ENCODE measurements at places on chromosomes 13 and 19.

- DNase-seq, result no peak
Measured at GRCh38 chr19:52007451-52007805, 583 bp downstream of the ZNF615 start.

DNA sequence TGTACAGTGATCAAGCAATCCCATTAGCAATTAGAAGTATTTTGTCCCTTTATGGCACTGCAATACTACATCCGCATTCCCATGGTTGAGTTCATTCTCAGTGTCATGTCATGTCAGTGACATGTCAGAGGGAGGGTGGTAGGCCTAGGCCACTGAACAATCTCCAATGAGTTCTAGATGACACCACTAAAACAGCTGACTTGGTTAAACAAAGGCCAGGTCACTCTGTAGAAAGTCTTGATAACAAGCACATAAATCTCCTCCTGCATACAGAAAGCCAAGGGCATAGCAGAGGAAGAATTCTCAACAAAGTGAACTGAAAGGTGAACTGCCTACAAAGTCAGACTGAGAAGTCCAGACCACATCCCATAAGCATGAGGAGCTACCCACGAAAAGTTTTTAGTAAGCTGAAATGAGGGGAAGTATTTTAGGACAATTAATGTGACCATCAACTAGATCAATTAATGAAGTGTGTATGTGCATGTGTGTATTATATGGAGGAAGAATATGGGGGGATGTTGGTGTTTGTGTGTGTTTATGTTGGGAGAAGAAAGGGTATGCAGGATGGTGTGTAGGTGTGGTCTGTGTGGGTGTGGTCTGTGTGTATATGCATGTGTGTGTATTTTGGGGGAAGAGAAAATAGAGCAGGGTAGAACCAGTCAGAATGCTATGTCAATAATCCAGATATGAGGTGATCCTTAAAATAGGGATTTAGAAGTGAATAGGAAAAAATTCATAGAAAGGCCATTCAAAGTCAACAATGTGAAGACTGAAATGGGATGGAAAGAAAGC lies 67.7 kb downstream of the TBC1D4 start:
- DNase-seq, result no peak

GRCh38 chr13:98813993-98814392 lies 61.5 kb upstream of the SLC15A1 start:
- no peak for DNase-seq

DNA sequence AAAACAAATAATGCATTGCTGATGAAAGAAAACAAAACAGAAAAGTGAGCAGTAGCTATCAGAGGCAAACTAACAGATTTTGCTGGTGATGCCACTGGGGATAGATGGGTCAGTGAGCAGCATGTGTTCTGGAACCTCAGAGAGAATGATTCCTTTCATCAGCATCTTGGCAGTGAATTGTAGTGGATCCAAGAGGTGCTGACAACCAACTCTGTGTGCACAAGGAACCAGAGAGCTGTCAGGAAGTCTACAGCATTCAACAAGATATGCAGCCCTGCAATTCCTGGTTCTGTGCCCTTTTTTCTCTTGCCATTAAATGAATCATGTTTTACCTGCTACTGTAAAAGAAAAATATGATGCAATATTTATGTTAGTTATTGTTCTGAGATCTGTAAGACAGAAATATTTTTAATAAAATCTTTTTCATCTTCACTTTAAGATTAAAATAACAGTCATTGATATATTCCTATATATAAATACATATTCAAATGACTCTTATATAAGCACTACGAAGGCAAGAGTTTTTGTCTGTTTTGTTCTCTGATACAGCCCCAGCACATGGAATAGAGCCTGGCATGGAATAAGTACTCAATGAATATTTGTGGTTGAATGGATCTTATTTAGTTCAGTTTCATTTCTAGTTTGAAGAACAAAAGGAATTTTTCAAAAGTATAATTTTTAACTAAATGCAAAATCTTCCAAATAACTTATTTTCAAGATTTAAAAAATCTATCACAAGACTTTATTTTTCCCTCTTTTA lies 80.8 kb downstream of the FREM2 start:
- DNase-seq, result peak; percentile 93

DNA sequence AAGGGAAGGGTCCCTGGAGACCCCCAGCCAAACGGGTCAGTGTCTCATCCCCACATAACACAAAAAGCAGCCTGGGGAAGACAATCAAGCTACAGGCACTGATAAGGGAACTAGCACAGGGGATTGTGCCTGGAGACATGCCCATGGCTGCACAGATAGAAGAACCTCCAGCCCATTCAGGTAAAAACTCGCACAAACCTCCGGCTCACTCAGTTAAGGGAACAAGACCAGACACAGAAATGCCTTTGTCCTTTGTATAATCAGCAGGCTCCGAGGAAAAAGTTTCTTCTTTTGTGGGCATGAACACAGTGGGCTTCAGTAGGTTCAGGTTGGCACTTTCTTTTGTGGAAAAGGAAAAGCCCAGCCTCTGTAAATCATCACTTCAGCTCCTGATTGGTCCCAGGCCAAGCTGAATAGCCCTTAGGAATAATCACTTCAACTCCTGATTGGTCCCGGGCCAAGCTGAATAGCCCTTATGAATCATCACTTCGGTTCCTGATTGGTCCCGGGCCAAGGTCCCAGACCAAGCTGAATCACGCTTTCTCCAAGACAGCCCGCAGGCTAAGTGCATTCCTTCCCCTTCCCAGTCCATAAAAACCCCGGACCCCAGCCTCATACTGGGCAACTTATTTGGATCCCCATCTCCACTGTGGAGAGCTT lies 5.0 kb upstream of the ZNF230 start:
- no peak for DNase-seq

DNA sequence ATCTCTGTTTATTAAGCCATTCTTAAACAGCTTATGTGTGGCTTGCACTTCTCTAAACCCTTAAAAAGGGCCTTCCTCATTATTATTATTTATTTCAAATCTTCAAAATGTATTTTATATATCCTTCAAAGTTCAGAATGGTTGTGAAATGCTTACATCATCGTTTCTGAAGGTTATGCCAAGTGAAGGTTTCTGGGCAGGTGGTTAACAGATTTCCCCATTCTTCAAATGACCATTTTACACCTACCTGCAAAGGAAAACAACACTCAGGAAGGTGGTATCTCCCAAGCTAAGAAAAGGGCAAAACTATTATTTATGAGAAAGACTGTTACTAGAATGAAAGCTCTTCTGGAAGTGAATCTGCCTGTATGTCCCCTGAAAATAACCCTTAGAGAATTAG lies 191.6 kb downstream of the SHISA2 start:
- DNase-seq, result no peak

DNA sequence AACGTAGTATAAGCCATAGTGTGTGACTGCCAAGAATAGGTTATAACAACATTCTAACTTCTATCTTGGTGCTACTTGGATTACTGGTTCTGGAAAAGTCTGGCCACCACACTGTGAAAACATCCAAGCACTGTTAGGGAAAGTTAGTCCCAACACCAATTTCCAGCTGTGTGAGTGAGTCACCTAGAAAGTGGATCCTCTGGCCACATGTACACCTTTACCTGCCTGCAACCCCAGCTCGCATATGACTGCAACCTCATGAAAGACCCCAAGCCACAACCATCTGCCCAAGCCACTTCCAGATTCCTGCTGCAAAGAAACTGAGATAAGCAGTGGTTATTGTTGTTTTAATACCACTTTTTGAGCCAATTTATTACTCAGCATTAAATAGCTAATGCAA lies 404.5 kb downstream of the KCTD12 start:
- no peak for DNase-seq

GRCh38 chr13:39585219-39585618 lies 17.8 kb downstream of the LHFPL6 start:
- DNase-seq, result no peak

DNA sequence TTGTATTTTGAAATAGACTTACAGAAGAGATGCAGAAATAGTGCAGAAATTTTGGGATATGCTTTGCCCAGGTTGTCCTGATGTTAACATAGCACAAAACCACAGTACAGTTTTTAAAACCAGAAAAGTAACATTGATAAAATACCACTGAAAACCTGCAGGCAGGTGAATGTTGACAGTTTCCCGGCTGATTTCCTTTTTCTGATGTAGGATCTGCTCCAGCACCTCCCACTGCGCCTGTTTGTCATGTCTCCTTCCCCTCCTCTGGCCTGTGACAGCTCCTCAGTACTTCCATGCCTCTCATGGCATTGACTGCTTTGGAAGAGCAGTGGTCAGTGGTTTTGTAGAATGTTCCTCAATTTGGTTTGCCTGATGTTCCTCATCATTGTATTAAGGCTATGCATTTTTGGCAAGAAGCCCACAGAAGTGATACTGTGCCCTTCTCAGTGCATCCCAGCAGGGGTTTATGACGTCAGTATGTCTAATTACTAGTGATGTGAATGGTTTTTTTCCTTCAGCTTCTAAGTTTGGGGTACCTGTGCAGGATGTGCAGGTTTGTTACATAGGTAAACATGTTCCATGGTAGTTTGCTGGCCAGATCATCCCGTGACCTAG lies 31.0 kb downstream of the TDRD12 start:
- no peak for DNase-seq

DNA sequence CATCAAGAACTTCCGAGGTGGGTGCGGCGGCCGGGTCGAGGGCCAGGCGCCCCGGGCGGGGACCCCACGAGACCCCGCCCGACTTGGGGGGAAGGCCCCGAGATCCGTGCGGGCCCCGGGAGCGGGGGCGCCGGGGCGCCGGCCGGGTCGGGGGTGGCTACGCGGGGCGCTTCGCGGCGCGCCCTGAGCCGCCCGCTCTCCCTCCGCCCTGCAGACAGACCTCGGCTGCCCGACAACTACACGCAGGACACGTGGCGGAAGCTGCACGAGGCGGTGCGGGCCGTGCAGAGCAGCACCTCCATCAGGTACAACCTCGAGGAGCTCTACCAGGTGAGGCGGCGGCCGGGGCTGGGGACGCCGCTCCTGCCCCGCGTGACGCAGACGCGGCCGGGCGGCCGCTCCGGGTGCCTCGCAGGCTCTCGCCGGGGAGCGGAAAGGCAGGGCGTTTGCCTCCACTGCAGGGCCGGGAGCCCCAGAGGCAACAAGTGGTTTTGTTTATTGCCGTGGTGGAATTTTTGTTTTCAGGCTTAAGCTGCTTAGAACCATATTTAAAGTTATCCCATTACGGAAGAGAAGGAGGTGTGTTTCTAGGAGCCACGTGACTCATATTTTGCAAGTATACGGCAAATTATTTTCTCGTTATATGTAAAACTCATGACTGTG lies 477 bp downstream of the CUL4A start:
- peak; percentile 45 for DNase-seq

- DNase-seq, result peak; percentile 6
Measured at GRCh38 chr19:57053401-57053800, 66.4 kb upstream of the USP29 start.

DNA sequence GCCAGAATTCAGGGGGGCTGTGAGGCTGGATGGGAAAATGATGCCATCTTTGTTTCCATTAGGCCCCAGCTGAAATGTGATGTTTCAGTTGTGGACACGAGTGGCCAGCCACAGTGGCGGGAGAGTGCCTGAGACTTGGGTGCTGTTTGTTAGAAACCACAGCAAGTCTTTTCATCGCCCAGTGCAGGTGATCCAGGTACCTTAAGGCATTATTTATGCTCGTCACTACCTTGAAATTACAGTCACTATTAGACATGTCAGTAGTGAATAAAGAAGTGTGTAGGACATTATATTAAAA lies 82.5 kb upstream of the TM9SF2 start:
- DNase-seq, result no peak

- DNase-seq, result peak; percentile 52
Measured at GRCh38 chr19:49916839-49917733, 11.9 kb upstream of the ATF5 start.

DNA sequence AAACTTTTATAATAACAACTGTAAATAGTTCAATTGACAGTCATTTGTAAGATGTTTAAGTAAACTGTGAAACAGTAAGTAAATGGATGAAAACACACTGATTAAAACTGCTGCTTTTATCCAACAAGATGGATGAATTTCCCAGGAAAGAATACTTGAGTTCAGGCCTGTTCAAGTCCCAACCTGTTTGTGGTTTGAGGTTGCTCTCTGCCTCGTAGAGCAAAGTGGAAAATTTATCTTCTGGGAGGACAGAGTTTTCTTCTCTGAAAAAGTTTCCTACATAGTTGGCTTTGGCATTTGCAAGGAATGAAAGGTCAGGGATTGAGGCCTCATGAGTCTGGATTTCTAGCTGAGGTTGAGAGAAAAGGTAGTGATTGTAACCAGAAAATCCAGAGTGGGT lies 15.2 kb upstream of the ZNF543 start:
- no peak for DNase-seq

- no peak for DNase-seq
Measured at GRCh38 chr13:111270765-111271698, 49.4 kb upstream of the TEX29 start.

- DNase-seq, result peak; percentile 81
Measured at GRCh38 chr19:56637976-56638555, 4.9 kb upstream of the SMIM17 start.

GRCh38 chr19:51365211-51365964 lies 800 bp downstream of the ETFB start:
- peak; percentile 45 for DNase-seq

DNA sequence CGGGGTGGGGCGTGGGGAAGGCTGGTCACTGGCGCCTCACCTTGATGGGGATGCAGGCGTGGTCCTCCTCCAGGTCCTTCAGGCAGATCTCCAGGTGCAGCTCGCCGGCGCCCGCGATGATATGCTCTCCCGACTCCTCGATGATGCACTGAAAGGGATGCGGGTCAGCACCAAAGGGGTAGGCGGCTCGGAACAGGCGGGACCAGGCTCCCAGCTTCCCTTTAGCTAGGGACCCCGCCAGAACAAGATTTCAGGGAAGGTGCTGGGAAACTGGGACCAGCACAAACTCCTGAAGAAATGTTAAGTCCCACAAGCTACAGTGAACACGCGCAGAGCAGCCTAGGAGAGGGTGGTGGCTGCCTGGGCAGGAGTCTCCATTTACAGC lies 6.0 kb downstream of the EEF2 start:
- no peak for DNase-seq

All from Ammon's horn (tissue), 1 donor.